Eye (tissue), 1 donor: ENCODE measurements at places on chromosomes 5 and 9.
A peak's percentile ranks its signal among the peaks of the same experiment; 100 is the strongest.

DNA sequence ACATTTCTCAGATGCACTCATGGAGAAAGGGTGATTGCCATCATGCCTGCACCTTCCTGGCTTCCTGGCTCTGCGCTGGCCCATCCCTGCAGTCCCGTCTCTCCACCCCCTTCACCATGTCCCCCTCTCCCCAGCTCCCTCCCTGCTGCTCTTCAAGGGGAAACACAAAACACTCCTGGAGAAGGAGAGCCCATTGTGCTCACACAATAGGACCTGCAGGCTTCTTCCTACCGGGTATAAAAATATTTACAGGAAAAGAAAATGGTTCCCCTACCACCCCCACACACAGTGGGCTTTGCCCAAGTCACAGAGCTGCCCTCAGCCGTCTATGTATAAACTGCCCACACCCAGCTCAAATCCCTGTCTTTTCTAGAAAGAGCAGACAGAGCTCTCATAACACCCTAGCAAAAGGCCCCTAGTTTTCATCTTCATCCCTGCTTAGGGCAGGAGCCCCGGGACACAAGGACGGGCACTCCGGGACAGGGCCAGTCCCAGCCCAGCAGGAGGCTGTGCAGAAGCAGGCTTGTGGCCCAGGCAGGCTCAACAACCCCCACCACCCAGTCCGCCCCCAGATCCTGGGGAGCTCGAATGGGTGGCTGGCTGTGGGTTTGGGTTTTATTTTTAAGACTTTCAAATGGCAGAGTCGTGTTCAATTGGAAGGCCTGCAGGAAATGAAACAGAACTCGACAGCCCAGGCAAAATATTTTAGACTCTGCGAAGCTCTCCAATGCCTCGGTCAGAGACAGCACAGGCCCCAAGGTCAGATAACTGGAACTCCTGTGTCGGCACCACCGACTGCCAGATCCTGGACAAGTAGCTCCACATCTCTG is 77.3 kb downstream of the LRSAM1 start:
- no peak for DNase-seq

DNA sequence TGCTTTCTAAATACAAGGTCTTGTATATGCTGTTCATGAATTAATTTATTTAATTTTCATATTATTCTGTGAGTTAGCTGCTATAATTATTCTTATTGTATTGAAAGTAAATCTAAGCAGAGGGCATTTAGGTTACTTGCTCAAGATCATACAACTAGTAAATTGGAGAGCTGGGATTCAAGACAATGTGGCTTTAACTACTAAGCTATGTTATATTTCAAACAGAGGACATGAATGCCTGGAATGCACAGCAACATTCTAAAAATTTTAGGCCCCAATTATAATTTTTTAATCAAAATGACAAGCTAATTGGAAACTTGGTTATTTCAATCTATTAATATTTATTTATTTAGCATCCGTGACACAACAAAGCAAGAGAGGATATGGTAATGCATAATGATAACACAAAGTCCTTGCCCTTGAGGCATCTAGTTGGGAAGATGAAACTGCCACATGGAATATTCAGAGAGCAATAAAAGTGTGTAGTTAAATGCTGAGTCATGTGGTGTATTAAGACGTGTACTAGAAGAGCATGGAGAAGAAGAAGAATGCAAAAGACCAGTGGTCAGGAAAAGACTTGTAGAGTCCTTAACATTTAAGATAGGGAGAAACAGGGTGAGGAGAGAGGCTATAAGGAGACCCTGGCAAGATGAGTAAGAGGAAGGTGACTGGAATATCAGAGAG is 24.4 kb downstream of the CTXN3 start:
- DNase-seq, result no peak

DNA sequence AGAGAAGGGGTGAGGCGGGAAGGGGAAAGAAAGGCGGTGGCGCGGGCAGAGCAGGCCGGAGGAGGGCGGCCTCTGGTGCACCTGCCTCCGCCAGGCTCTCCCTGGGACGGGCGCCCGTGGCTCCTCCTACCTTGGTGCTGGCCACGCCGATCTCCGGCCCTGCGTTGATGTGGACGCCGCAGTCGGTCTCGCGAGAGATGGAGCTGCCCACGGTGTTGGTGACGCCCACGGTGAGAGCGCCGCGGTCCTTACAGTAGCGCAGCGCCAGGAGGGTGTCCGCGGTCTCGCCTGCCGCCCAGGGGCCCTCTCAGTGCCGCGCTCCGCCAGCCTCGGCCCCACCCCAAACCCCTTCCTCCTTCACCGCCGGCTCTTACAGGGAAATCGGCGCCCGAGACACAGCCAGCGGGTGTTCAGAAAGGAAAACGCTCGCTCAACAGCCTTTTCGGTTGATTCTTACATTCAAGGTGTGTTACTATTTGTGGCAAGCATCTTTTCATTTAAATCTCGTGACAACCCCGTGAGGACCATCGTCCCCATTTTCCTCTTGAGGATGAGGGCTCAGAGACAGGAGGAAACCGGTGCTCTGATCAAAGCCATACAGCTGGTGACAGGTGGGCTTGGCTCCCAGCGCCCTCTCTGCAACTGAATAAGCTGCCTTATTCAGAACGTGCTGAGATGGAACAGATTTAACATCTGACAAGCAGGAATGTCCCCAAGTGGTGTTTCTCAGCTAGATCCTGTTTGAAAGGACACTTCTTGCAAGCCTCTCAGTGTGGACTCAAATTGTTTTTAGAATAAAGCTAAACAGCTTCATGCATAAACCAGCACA is 22.0 kb upstream of the MAPK9 start:
- DNase-seq, result no peak

DNA sequence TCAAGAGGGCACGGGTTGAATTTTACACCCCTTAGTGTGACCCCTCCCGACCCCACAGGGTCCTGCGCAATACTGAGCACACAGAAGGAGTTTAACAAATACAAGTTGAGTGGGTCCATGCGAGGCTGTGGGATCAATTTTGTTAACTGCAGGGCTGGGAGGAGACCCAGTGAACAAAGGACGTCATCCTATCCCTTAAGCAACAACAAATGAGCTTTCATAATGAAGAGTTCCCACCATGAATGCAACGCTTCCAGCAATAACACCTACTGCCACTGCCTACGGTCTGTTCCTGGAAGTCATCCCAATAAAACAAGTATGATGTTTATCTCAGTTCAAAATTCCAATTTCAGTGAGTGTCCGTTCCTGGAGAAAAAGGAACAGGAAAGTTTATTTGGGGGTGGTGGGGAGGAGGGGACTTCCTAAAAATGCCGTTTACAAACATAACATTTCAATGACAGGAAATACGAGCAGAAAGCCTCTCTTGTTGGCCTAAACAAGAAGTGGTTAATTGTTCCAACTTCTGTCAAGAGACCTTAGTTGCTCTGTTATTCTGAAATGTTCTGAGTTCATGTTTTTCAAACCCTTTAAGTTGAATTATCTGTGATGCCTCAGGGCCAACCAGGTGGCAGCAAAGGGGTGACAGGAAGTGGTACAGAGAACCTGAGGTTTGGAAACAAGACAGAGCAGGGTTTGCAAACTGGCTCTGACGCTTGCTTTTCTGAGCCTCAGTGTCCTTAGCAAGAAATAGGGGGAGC is 65.8 kb upstream of the PLPP6 start:
- peak; percentile 2 for DNase-seq

GRCh38 chr5:150637245-150638052 is 3.0 kb upstream of the SYNPO start:
- peak; percentile 85 for DNase-seq

- DNase-seq, result no peak
Observed at GRCh38 chr5:40315126-40315525, 364.6 kb upstream of the PTGER4 start.

DNA sequence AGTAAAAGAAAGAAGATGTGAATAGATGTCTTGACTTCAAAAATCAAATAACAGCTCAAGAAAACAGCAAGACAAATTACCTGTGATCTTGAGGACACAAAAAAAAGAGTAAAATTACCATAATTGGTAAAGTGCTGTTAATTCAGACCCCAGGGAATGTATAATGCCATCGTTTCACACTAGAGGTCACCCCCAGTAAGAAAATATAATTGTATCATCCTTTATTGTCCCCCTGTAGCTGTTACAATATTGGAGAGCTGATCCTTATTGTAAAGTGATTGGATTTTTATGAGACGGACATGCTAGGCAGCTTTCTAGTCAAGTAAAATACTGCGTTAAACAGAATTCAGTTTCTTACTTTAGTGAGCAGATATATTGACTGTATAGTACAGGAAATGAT is 377.0 kb downstream of the TLE1 start:
- no peak for DNase-seq

- DNase-seq, result no peak
Observed at GRCh38 chr9:3337515-3338225, 188.1 kb downstream of the RFX3 start.
